Mammary epithelial cell (primary cell): ENCODE measurements at places on chromosomes 3 and 15. TPM values are rescaled to one million over a fixed set of nuclear protein-coding genes. Genes with fewer than 3 reads are reported as not detected.

Gene KLHL40
- total RNA-seq: not detected

GRCh38 chr3:178198329-178198728 lies 337.9 kb upstream of the KCNMB2 start:
- no peak for DNase-seq

DNA sequence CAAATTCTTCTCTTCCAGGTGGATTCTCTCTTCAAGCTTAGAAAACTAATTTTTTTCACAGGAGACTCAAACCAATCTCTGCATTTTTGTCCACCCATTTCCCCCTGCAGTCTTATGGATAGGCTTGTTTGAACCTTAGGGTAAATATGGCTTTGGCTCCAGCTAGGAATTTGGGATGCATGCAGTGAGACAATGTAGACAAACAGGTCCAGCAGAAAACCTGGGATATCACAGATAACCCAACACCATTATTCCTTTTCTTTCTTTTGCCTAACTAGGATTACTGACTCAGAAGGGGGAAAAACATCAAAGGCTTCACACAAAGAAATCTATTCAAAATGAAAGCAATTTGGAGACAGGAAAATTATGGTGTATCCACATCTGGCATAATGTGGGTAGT lies 11.2 kb upstream of the SEMA5B start:
- DNase-seq: no peak

DNA sequence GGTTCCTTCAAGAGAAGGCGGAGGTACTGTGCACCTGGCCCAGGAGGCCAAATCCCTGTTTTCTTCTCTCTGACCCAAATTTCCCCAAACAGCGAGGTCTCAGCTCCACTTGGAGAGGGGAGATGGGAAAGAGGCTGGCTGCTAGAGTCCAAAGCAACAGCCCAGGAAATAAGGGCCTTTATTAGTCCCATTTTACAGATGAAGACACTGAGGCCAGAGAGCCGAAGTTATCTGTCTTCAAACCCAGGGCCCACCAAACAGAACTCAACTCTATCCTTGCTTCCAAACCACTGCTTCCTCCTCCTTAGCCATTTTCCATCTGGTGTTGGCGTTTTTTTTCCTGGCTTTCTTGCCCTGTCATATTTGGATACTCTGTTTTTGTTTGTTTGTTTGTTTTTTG lies 22.0 kb upstream of the FLNB start:
- DNase-seq: no peak

GRCh38 chr3:55692957-55693558 lies 206.0 kb upstream of the WNT5A start:
- DNase-seq: no peak

- no peak for DNase-seq
Measured at GRCh38 chr15:43879386-43880355, 52.9 kb downstream of the WDR76 start.

DNA sequence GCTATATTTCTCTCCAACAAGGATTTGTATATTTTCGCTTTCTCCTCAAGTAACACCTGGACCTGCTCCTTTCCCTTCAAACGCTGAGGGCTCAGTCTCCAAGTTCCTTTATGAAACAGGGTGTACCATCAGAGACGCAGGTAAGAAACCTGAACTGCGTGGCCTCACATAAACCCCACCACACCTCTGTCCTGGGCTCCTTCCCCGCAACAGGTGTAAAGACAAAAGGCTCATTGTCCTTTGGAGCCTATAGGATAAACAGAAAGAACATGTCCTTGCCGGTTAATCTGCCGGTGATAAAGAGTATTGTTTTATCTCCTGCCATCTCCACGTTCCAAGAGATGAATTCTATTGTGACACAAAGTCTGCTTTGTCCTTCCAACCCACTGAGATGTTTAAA lies 111.8 kb upstream of the ADAMTS9 start:
- peak; percentile 61 for DNase-seq

Gene ARHGAP31
- total RNA-seq: 11.5 TPM

GRCh38 chr3:27454914-27455313 lies 29.3 kb downstream of the SLC4A7 start:
- DNase-seq: no peak

DNA sequence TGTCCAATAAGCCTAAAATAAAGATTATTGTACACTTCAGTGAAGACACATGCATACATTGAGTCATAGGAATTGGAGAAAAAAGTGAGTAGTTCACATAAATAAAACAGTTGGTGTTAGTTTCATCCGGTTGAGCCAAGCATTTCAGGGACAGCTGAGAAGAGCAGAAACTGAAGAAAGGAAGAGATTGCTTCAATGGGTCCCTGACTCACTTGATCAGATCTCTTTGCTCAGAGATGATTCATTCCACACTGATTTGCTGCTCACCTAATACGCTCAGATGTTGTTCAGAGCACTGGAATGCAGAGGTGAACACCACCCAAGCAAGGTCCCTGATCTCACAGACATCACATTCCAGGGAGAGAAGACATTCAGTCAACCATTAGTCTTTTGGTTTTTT lies 93.7 kb downstream of the RAD18 start:
- DNase-seq: peak; percentile 99

Gene PCYT1A
- total RNA-seq: 75.1 and 103 TPM in 2 replicates

GRCh38 chr3:169103951-169104941 lies 559.3 kb downstream of the MECOM start:
- peak; percentile 73 for DNase-seq

GRCh38 chr3:69249001-69249400 lies 126.6 kb upstream of the LMOD3 start:
- DNase-seq: no peak

DNA sequence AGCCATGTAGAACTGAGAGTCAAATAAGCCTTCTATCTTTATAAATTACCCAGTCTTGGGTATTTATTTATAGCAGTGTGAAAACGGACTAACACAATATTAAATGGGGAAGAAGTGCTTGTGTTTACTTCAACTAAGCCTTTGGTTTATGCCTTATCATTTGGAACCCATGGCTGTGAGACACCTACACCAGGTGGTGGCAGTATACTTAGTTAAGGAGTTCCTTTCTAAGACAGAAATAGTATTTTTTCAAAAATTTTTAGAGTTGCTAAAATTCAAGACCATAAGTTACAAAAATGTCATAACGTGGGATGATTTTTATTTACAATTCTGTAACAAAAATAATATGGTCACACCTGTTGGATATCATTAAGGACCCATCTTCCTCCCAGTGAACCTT lies 354.5 kb upstream of the SOX14 start:
- DNase-seq: no peak

Gene CYP19A1
- not detected in 2 replicates for total RNA-seq
